Brain microvascular endothelial cell (primary cell): ENCODE measurements at places on chromosomes 2 and 18.

GRCh38 chr2:150413366-150413765 is 74.1 kb downstream of the RND3 start:
- DNase-seq: no peak

GRCh38 chr2:201269764-201270163 is 9.4 kb downstream of the CASP8 start:
- no peak for DNase-seq

DNA sequence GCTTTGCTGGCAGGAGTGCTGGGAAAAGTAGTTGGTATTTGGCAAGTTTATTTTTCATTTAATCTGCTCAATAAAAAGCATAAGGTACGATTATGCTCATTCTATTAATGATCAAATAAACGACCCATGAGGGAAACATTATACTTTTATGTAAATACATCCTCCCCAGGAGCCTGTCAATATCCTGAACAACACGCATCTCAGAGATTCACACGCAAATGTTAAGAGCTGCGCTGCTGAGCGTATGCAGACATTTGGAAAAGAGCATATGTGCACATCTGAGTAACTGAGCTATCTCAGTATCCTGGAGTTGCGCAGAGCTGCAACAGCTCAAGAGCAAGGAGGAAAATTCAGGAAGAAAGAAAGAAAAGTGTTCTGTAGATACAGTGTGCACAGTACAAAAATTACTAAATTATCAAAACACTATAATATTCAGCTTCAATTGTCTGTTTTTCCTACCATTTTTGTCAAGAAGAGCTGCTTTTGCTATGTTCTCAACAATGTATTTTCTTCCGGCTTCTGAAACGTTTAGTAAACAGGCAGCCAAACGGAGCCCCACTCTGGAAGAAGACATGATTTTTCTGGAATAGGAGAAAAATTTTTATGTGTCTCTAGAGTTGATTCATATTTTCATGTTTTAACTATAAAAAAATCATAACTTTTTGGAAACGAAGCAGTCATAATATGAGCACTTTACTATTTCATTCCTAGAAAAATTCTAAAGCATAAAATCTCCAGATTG is 2.4 kb downstream of the FTCDNL1 start:
- DNase-seq: no peak

DNA sequence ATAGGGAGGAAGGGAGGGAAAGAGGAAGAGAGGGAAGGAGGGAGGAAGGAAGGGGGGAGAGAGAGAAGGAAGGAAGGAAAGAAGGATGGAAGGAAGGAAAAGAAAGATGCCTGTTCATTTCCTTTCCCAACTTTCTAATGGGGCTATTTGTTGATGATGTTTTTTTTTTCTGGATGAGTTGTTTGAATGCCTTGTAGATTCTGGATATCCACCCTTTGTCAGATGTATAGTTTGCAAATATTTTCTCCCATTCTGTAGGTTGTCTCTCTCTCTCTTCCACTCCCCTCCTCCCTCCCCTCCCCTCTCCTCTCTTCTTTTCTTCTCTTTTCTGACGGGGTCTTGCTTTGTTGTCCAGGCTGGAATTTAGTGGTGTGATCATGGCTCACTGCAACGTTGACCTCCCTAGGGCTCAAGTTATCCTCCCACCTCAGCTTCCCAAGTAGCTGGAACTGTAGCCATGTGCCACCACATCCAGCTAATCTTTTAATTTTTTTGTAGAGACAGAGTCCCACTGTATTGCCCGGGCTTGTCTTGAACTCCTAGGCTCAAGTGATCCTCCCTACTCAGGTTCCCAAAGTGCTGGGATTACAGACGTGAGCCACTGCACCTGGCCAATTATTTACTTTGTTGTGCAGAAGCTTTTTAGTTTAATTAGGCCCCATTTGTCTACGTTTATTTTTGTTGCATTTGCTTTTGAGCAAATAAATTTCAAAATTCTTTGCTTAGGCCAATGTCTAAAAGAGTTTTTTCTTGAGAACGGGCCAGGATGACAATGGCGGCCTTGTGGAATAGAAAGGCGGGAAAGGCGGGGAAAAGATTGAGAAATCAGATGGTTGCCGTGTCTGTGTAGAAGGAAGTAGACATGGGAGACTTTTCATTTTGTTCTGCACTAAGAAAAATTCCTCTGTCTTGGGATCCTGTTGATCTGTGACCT is 57.3 kb upstream of the FAM117B start:
- DNase-seq: no peak

DNA sequence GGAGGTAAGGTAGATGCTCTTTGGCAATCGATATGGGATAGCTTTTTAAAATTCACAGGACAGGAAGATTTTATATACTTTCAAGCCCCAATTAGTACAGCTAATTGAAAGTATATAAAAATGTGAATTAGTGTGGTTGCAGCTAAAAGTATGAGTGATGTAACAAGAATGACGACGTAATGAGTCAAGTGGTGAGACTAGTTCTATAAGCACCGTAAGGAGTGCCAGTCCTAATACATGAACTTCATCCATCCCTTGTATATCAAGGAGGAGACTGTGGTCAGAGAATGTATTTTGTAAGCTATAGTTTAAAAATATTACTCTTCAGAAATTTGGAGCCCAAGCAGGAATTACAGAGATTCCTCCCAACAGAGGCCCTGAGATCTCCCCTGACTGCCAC is 25.8 kb downstream of the DNAJC27 start:
- no peak for DNase-seq

DNA sequence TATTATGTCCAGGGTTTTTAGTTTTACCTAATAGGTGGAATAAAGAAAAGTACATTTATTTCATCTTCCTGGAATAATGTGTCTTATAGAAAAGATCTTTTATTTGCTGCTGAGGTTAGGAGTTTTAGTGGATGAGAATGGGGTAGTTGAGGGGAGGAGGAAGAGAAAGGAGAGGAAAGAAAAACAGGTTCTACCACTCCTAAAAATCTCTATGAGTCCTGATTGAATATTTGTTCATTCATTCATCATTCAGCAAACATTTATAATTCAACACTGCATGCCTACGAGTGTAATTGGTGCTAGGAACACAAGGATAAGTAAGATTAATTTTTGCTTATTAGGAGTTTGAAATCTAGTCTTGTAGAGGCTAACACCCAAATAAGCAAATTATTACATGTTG is 45.2 kb upstream of the SLC4A10 start:
- DNase-seq: no peak

- no peak for DNase-seq
These were observed 144.1 kb downstream of the NDUFA10 start for GRCh38 chr2:239881031-239881471.

- DNase-seq: no peak
These were observed 35.1 kb downstream of the PMS1 start for GRCh38 chr2:189819297-189819704.
